ENCODE measurements at places on chromosomes 1 and 21.

GRCh38 chr1:111281411-111281810 is 9.2 kb upstream of the CHIA start:
- no peak for DNase-seq

GRCh38 chr1:12539705-12540579 is 78.1 kb downstream of the DHRS3 start:
- no peak for DNase-seq

DNA sequence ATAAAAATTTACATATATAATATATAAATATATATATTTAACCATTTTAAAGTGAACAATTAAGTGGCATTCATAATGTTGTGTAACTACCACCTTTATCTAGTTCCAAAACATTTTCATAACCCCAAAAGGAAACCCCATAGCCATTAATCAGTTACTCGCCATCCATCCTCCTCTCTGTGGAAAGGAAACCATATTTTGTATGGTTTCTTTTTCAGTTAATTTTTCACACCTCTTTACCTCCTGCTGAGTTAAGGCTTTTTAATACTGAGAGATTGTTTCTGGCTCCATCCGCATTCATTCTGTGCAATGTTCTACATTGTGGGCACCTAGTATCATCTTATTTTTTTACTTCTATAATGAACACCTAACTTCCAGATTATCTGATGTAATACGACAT is 512.1 kb downstream of the LMO4 start:
- DNase-seq, result no peak

DNA sequence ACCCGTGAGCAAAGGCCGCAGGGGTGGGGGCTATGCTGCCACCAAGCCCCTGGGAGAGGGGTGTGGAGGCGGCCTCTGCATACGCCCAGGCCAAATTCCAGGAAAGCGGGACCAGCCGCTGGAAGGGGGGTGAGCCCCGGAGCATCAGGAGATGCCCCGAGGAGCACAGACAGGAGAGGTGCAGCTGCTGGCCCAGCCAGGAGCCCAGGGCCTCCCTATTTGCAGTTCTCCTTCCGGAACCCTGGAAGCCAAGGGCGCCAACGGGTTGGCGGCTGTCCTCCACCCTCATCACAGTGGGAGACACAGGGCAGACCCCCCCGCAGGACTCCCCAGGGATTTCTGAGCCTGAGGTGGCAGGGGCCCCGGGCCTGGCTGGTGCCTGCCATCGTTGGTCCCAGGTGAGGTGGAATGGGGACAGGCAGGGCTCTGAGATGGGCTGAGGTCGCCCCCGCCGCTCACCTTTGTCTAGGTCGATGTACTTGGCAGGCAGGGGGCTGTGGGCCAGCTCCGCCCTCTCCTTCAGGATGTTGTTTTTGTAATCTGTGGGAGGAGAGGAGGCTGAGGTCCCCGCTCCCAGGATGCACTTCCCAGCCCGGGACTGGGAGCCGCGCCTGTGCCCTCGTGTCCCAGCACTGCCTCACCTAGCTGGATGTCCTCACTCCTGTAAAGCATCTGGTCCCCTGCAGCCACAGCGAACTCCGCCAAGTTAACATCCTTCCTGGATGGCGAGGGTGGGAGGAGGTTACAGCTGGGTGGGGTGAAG is 4.4 kb upstream of the DVL1 start:
- DNase-seq, result no peak

- DNase-seq, result no peak
These were observed 8.6 kb upstream of the LRRC8B start for GRCh38 chr1:89516055-89516454.

- DNase-seq, result peak; percentile 24
These were observed 38.9 kb downstream of the LEPR start for GRCh38 chr1:65459397-65459768.

DNA sequence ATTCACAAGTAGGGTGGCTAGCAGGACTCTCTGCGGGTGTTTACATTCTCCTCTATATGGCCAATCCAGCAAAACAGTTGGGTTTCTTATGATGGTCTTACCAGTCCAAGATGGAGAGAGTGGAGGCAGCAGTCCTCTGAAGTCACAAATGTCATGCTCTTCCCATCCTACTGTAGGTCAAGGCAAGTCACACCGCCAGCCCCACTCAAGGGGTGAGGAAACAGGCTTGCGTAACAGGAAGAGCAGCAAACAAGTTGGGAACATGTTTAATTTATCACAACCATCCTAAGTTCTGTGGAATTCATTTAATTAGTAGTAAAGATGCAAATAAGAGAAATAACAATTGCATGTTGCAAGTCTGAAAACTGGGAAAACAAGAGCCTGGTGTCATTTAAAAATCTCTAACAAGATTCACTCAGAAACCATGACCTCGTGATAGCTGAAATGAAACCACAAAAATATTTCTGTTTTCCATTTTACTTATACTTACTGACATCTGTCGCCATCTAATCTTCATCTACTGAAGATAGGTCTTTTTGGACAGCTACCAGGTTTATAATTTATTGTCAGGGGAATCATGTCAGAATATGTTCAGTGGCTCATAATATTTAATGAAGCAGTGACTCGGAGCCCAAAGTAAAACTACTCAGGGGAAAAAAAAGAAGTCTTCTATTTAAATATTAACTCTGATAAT is 349.1 kb upstream of the FMN2 start:
- no peak for DNase-seq

DNA sequence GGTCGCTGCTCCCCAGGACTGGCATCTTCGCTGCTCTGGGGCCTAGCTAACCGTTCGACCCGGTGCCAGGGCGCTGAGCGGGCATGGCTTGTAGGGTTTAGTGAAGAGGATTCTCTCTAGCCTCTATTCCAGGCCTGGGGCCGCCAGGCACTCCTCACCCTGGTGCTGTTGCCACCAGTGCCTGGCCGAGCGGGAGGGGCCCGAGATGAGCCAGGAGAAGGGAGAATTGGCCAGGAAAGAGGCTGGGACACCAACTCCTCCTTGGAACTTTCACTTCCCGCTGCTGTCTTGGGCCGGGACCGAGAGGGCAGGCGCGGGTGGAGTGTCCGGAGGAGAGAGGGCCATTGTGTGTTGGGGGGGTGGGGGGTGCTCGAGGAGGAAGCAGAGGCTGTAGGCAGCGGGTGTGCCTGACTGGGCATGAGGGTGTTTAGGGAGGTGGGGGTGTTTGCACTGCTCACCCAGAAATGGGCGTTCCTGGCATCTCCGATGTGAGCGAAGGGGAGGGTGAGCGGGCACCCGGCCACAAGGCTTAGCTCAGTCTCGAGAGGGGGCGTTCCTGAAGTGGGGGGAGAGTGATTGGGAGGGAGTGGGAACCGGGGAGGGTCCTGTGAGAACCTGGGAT is 772 bp downstream of the ADAM15 start:
- DNase-seq, result peak; percentile 59

DNA sequence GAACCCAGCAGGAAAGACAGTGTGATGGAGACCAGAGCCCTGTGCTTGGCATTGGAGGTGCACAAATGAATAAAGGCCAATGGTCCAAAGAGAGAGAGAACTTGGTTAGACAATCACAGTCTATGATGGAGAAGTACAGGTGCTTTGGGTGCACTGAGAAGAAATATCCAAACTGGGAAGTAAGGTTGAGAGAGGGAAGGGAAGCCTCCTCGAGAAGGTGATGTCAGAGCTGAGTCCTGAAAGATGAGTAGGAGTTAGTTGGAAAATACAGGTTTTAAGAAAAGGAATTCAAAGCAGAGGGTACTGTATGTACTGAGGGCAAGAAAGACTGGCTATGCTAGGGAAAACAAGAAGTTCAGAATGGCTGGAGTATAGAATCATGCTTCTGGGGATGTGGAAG is 94.1 kb upstream of the CD53 start:
- no peak for DNase-seq

DNA sequence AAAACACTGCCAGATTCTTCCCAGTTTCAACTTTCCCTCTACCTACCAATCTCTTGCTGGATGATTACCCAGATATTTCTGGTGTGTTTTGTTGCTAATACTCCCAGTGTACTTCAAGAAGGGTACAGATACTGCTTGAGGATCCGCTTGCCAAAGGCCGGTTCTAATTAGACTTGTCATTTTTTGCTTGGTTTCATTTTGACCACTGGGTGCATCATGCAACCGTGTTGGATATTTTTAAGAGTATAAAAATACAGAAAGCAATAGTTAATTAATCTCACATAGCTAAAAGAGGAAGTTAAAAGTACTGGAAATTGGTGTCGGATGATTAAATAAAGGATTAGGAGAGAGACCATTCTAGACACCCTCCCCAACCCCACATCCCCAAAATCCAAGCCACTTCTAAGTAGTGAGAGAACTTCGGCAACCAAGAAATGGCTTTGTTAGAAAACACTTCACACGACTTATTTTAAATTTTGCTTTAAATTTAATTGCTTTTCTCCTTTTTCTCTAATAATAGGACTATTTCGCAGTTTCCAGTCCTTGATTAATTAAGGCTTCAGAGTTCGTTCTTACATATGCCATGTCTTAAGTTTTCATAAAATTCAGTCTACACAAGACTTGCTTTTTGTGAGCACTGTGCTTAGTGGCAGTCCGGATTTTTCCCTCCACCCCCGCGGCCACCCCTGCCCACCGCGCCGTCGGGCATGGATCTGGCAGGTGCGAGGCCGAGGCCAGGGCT is 2.5 kb upstream of the CDKN2C start:
- no peak for DNase-seq

Measured in midbrain (tissue), 1 donor.